ENCODE measurements at places on chromosomes 2 and 18.

DNA sequence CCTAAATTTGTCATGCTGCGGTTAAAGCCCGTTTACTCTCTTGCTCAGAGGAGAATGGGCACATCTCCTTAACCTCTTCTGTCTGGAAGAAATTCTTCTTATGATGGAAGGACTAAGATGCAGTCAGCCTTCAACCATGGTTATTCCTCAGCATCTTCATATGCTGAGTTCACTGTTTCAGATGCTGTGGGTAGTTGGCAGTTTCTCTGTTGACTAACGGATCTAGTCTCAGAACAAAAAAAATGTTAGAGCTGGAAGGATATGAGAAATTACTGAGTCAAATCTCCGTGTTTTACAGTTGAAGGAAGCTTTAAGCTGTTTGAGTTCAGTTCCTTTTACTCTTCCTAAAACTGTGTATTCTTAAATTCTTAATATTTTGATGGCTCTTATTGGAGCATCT, 43.6 kb upstream of the PGAP1 start:
- DNase-seq, result no peak

DNA sequence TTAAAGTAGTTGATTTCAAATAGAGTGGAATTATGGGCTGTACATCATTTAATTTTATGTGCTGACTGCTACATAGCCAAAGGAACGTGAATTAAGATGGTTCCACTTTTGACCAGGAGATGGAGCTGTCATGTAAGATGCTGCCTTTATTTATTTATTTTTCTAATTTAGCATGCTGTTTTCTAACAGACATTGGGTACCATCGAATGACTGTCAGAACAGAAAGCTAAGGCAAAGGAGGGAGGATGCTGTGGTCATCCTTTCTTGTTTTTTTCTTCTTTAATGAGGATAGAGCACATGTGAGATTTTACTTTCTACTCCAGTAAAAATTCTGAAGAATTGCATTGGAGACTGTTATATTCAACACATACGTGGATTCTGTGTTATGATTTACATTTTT, at the start of gene SCN2A:
SCN2A (plus strand) TSS at position 185 of the 400 bp plus-strand sequence. CDS start 56,410 bp downstream, outside the sequence.
- no peak for DNase-seq

GRCh38 chr2:74822771-74823566, 11.0 kb upstream of the HK2 start:
- no peak for DNase-seq

GRCh38 chr2:142973160-142973821, 95.8 kb downstream of the KYNU start:
- no peak for DNase-seq

GRCh38 chr2:21057097-21057496, 13.2 kb upstream of the APOB start:
- no peak for DNase-seq

DNA sequence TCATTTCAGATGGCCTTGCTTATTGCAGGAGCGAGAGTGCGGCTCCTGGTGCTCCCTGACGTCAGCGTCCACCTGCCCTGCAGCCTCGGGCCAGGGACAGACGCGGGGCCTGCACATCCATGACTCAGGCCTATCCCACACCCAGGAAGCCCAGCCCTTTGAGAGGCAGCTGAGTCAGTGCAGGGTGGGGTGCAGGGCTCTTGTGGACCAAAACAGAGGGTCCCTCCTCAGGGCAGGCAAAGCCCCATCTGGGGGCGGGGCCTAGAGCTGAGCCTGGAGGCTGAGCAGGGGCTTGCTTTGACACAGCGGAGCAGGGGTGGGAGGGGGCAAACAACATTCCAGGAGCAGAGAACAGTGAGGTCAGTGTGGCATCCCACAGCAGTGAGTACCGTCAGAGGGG, 7.7 kb upstream of the ARHGEF4 start:
- DNase-seq, result no peak

GRCh38 chr2:175630280-175631244, 371.5 kb downstream of the LNPK start:
- no peak for DNase-seq

- no peak for DNase-seq
These were observed 57.1 kb upstream of the TWIST2 start for GRCh38 chr2:238790833-238791230.

DNA sequence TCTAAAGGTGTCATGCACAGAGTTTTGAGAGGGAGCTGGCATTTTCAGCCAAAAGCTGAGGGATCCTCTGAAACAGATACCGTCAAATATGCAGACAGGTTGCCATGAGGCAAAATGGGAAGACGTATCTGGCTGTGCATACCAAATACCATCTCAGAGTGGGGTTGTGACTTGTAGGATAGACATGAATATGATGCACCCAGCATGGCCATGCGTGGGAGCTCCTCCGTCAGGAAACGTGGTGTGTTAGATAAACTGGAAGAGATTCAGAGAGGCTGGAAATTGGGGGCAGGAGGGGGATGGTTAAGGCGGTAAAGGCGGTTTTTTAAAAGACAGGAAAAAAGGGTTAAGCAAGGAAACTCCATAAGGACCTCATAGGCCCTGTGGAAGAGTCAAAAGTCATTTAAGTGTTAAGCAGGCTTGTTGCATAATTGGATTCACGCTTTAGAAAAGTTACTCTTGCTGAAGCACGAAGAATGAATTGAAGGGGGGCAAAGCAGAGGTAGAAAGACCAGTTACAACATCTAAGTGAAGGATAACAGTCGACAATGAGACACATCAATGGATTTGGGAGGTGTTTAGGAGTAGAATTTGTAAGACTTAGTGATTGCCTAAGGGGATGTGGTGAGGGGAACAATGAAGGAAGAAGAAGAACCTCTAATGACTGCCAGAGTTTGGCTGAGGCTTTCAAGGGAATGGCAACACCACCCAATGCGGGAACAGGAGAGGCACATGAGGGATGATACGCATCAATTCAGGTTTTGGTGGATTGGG, 139.6 kb upstream of the CTAGE1 start:
- DNase-seq, result no peak

- no peak for DNase-seq
These were observed 262.1 kb downstream of the EPHA4 start for GRCh38 chr2:221309892-221310583.

DNA sequence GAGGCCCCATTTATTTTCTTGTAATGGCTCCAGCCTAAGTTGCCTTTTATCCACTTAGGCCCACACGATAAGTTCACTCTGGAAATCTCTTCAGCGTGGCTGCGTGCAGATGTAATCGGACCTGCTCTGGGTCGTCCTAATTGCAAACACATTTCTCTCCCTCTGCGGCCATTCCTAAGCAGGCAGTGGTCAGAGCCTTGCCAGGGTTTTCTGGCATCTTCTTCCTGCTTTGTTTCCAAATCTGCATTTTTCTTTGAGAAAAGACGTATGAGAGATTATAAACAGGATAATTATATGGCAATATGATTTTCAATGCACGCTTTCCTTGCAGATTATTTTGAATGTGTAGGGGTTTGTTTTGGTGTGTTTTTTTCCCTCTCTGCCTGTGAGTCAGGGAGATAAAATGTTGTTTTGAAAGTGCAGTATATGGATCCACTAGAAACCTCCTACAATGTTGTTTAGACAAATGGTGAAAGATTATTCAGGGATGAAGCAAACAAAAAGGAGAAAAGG, 239.4 kb upstream of the TANK start:
- no peak for DNase-seq

- no peak for DNase-seq
These were observed 143.9 kb downstream of the GCA start for GRCh38 chr2:162487816-162488215.

DNA sequence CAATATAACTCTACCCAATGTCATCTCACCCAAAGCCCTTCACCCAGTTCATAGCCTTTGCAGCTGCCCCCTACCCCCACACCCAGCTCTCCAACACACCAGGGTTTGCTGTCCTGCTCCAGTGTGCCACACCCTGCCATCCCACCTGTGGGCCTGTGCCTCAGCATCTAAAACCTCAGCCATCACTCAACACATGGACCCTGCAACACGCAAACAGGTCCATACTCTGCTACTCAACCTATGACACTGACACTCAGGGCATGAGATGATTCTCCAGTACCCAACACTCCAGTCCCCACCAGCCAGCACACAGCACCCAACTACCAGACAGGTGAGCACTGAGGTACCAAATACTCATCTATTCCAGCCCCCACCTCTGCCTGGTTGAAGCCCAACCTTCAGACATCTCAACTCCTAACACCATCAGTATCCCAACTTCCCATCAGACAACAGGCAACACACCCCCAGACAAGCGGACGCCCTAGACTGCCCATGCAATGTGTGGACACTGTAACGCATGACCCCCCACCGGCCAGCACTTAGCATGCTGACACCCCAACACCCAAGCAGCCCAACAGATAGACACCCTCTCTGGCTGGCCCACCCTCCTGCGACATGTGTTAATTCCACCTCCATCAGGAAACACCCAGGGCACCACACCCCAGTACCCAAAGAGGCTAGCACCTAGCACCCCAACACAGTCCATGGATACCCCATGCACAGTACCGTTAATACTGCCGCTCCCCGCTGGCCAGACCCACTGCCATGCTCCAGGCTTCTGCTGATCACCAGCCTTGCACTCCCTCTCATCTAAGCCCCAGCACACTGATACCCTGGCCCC, 25.0 kb downstream of the ZAP70 start:
- DNase-seq, result no peak

DNA sequence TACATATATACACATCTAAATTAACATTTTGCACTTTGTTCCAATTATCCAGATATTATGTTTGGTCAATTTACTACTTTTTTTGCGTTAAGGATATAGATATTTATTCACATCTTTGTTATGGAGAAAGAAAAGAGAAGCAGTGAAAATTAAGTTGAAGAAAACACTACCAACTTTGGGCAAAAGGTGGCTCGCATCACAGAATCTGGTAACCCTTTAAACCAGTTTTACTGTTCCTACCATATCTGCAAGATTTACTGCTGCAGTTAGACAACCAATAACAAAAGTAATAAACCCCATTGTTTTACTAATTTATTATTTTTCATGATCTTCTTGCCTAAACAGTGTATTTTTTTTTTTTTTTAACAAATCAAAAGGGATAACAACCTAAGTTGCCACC, 53.6 kb downstream of the SMAD2 start:
- DNase-seq, result no peak
